ENCODE measurements at places on chromosomes 13 and 19. TPM values are rescaled to one million over a fixed set of nuclear protein-coding genes. Genes with fewer than 3 reads are reported as not detected.

The PINLYP gene
- total RNA-seq, result not detected

The TMEM143 gene
- total RNA-seq, result 7.8 TPM

The SLITRK6 gene
- total RNA-seq, result 1.9 TPM

The OLFM4 gene
- not detected for total RNA-seq

The KRTDAP gene
- total RNA-seq, result not detected

The FUT6 gene
- not detected for total RNA-seq

The ZNF69 gene
- total RNA-seq, result 12.9 TPM

The ONECUT3 gene
- total RNA-seq, result not detected

The KLK2 gene
- total RNA-seq, result 0.11 TPM

Measured in Karpas-422 (cell line).